Choroid plexus epithelial cell (primary cell): ENCODE measurements at places on chromosomes 2 and 18.

- DNase-seq, result no peak
These were observed 8.6 kb downstream of the XRCC5 start for GRCh38 chr2:216117561-216118340.

GRCh38 chr2:23760736-23761135 is 166.2 kb downstream of the ATAD2B start:
- peak; percentile 84 for DNase-seq

- peak; percentile 83 for DNase-seq
These were observed 580 bp upstream of the NDUFV2 start for GRCh38 chr18:9101730-9102507.

DNA sequence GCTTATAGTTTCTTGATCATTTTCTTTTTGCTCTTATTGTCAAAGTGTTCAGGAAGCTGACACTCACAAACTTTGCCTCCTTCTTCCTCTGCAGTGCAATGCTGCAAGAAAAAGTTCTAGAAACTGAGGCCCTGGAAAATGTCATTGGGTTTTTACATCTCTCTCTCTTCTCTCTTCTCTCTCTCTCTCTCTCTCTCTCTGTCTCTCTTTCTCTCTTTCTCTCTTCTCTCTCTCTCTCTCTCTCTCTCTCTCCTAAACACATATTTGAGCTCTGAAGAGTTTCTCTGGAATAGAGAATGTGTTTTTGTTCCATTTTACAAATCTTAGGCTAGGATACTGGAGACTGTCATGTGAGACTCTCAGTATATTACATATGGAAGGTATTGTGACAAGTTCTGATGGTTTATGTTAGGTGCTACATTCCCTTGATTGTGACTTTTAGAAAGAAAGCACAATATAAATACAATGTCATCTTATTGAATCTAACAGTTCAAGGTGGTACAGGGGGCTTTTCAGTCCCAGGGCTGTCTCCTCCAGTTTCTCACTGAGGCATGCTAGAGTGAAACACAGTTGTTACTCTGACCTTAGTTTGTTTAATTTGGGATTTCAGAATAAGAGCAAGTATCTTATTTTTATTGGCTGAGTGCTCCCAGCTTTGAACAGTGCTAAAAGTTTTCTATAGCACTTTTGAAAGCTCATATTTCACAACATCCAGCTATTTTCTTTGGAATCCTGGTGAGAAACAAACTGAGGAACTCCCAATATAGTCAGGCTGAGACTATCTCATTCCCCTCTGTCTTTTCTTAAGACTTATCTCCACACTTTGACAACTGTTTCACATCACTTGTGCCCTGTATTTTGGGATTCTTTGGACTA is 41.4 kb upstream of the EHBP1 start:
- DNase-seq, result peak; percentile 81
